T-helper 17 cell (primary cell): ENCODE measurements at places on chromosomes 3 and 15. TPM values are rescaled to one million over a fixed set of nuclear protein-coding genes. Genes with fewer than 3 reads are reported as not detected.

Gene SI
- total RNA-seq: not detected

Gene HHLA2
- total RNA-seq: 2.0 TPM

Gene UNC13C
- not detected for total RNA-seq

Gene ST3GAL6
- total RNA-seq: 0.99 TPM

Gene FAM107A
- not detected for total RNA-seq

GRCh38 chr15:49737127-49737526, 116.3 kb downstream of the DTWD1 start:
- DNase-seq: no peak

DNA sequence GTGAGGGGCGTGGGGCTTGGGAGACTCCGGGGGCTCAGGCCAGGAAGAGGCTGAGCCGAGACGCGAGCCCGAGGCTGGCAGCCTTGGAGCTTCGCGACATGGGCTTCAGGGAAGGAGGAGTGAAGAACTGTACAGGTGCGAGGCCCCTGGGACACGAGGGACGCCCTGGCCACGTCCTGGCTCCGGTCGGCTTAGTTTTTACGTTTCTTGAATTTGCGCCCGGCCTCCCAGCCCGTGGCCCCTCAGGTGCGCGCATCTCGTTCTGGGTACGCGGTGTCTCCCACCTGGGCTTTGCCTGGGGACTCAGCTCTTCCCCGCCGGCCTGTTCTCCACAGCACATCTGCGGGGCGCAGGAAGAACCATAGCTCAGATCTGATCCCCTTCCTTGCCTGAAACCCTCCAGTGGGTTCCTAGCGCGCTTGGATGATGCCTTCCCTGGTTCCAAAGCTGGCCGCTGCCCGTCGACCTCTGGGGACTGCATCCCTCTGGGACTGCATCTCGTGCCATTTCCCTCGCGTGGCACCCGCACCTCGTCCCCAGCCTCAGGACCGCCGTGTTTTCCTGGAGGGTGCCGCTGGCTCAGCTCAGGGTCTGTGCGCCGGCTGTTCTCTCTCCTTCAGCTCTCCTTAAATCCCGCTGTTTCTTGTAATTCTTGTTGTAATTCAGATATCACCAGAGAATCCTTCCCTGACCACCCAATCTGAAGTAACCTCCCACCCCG, 614 bp downstream of the CHCHD6 start:
- DNase-seq: no peak

GRCh38 chr15:64596701-64597476, 136.5 kb downstream of the ZNF609 start:
- DNase-seq: no peak

DNA sequence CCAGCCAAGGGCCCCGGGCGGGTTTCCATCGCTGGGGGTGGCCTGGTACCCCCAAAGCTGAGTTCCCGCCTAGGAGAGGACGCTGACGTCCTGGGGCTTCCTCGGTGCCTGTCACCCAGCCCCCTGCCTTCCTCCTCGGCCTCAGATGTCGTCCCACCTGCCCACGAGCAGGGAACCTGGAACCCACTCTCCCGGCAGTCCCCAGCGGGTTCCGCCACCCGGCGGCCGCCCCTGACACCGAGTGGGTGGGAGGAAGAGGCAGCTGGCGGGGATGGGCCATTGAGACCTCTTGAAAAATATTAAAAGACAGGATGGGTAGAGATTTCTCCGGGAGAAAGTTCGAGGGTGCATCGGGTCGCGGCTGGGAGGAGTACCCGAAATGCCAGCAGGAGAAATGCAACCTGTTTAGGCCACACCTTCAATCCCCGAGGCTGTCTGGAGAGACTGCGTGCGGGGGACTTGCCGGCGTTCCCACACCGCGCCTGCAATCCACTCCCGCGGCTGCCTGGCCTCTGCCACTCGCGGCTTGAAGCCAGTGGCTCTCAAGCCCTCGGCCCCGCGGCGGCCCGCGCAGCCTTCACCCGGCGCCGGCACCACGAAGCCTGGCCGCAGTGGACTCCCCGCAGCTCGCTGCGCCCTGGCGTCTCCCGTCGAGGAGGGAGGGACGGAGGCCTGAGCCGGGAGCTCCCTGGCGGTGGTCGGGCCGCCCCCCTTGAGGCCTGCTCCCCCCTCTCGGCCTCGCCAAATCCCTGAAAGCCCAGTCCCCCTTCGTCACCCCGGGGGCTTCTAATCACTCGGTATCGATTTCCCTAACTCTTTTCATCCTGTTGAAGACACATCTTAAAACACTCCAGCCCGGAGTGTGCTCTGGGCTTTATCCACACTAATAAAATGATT, 8.6 kb upstream of the NR2F2 start:
- no peak for DNase-seq

GRCh38 chr3:78872195-78872594, 895.6 kb downstream of the ROBO1 start:
- no peak for DNase-seq

GRCh38 chr3:72615182-72615581, 233.1 kb downstream of the SHQ1 start:
- DNase-seq: no peak

DNA sequence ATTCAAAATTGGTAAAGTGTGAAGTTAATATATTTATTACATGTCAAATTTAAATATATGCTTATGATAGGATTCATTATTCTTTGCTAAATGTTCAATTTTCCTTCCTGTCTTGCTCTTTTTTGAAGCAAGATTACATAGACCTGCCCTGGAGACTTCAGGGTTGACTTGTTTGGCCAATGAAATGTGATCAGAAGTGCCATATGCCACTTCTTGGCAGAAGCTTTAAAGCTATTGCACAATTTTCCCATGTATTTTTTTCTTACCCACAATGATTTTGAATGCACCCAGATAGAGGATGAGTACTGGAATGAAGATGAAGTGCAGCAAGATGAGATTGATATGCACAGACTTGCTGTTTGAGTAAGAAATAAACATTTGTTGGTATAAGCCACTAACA, 406.3 kb upstream of the BCHE start:
- DNase-seq: no peak

DNA sequence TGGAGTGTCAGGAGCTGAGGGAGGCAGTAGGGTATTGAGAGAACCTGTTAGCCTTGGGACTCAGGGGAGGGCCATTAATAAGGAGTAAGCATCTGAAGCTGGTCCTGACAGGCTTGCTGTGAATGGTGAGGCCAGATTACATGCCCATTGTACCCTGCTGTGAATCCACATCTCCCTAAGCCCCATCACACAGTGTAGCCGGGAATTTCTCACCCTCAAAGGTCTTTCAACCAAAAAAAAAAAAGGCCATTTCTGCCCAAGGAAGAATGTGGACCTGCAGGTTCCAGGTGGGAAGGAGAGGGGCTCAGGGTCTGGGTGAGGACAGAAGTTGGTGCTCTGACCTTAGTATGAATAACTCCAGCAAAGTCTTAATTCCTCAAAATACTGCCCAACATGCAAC, 37.2 kb downstream of the MAGEF1 start:
- DNase-seq: no peak

DNA sequence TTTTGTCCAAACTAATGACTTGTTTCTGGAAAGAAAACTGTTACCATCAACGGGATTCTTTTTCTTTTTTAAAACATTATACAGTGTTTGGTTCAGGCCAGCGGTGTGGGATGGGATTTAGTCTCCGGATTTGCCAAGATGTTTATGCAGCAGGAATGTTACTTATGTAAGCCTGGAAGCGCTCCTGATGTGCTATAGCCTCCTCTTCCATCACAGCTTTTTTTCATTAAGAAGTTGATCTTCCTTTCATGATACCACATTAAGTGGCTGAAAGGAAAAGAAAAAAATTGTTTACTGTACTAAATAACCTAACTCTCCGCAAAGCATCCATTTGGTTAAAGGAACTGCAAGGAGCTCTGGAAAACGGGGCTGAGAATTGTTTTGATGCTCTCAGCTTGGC, 120.5 kb upstream of the ALDH1A3 start:
- no peak for DNase-seq

GRCh38 chr15:64459066-64459781, 1.2 kb upstream of the ZNF609 start:
- DNase-seq: no peak

DNA sequence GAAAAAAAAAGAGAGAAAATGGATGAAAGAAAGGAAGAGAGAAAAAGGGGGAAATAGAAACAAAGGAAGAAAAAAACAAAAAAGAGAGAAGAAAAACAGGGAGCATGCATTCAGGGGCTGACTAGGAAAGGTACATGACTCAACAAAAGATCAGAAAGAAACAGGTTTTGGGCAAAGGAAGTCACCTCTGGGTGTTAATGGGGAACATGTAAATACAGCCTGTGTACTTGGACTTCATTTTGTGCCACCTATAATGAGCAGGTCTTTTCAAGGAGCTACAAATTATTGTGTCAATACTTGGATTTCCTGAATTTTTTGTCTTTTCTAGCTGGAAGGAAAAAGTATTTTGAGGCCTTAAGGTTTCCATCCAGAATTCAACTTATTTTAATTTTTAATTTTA, 53.4 kb upstream of the CCDC50 start:
- DNase-seq: no peak

GRCh38 chr3:105255350-105255749, 111.4 kb upstream of the ALCAM start:
- no peak for DNase-seq

GRCh38 chr15:73956743-73957135, 30.5 kb downstream of the LOXL1 start:
- DNase-seq: no peak

- DNase-seq: no peak
These were observed 55.6 kb downstream of the C3orf80 start for GRCh38 chr3:160280836-160281235.

GRCh38 chr3:139112230-139112558, 67.5 kb upstream of the PRR23C start:
- DNase-seq: no peak
